ENCODE measurements at places on chromosomes 2 and 18. TPM values are rescaled to one million over a fixed set of nuclear protein-coding genes. Genes with fewer than 3 reads are reported as not detected.

SCN9A gene
- not detected for total RNA-seq

LRRC30 gene
- not detected for total RNA-seq

GULP1 gene
- not detected for total RNA-seq

CAVIN2 gene
- not detected for total RNA-seq

OBSL1 gene
- total RNA-seq: 1.1 TPM

Data from naive thymus-derived CD8-positive, alpha-beta T cell (primary cell).